ENCODE measurements at places on chromosomes 7 and 10. TPM values are rescaled to one million over a fixed set of nuclear protein-coding genes. Genes with fewer than 3 reads are reported as not detected.

CLIP2 gene
- 1.6 TPM for total RNA-seq

TRPV5 gene
- not detected for total RNA-seq

SCART1 gene
- total RNA-seq = 7.2 TPM

ITIH5 gene
- not detected for total RNA-seq

IFIT1B gene
- not detected for total RNA-seq

GPR26 gene
- not detected for total RNA-seq

CALML5 gene
- total RNA-seq = not detected

PRRT4 gene
- total RNA-seq = 0.13 TPM

GPR37 gene
- total RNA-seq = not detected

NME8 gene
- not detected for total RNA-seq

HOXA10 gene
- total RNA-seq = not detected

GLUD1 gene
- 134 TPM for total RNA-seq

VENTX gene
- total RNA-seq = not detected

SPRN gene
- total RNA-seq = not detected

PLXNA4 gene
- 2.3 TPM for total RNA-seq

HDAC9 gene
- 1.4 TPM for total RNA-seq

CPVL gene
- total RNA-seq = not detected

NUP205 gene
- total RNA-seq = 80.9 TPM

CUEDC2 gene
- total RNA-seq = 53.3 TPM

LIPM gene
- not detected for total RNA-seq

TAS2R5 gene
- total RNA-seq = 1.1 TPM

PITRM1 gene
- 169 TPM for total RNA-seq

RPEL1 gene
- total RNA-seq = not detected

KIAA1549 gene
- 1.2 TPM for total RNA-seq

SLC18A2 gene
- total RNA-seq = 0.05 TPM

CAMK1D gene
- total RNA-seq = 20.7 TPM

Measured in activated T-helper 17 cell treated with anti-CD3 and anti-CD28 coated beads, Interleukin-2, amount 50 U/mL, for 72 hours (primary cell).